T-helper 22 cell (primary cell): ENCODE measurements at places on chromosomes 5 and 9.

DNA sequence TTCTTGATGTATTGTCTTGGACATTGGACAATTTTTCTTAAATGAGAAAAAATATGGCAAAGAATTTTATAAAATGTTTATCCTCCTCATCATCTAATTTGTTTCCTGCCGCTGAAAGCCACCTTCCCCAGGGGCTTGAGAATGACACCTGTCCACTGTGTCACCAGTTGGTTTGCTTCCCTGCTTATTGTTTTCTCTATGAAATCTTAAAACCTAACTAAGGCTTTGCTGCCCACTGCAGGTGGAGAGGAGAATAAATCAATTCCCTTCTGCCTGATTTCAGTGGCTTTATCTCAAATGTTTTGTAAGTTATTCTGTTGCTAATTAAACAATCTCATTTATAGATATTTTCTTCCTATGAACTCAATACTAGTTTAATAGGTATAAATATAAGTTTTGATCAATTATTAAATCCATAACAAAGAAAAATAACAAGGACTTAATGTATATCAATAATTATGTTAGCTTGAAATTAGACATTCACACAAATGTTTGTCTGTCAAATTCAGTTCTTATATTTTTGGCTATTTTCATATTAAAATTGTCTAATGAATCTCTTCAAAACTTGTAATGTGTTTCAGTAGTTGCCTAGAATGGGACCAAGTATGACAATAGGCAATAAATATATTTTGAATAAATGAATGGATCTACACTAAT lies 822.5 kb downstream of the PTPRD start:
- no peak for DNase-seq

DNA sequence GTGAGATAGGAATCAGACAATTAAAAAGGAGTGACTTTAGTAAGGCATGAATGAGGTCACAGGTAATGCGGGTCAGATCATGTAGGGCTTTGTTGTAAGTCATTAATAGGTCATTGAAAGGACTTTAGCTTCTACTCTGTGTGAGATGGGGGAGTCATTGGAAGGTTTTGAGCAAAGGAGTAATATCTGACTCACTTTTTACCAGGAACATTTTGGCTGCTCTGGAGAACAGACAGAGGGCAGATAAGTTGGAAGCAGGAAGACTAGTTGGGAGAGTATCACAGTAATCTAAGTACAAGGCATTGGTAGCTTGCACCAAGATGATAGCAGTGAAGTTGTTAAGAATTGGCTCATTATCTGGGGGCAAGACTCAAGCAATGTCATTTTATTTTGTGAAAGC lies 37.4 kb downstream of the KIF2A start:
- DNase-seq, result no peak

GRCh38 chr5:181173027-181173419 lies 25.6 kb downstream of the OR2V2 start:
- no peak for DNase-seq

DNA sequence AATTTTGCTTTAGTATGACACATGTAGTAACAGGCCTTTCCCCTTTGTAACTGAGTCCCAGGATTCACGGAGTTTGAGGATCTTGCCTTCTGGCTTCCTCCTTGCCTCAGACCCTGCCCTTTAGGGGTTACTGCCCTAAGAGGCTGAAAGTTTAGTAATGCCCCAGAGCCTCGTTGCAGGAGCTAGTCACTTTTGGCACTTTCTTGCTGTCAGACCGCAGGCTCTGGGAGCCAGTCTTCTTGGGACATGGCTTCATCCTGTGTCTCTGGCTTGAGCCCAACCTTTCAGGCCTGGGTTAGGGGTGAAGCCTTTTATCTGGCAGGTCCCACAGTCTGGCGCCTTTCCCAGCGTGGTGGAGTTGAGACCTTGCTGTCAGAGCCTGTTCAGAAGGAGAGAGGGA lies 185.6 kb upstream of the DMRT1 start:
- DNase-seq, result no peak

GRCh38 chr5:160638161-160638742 lies 213.8 kb downstream of the ATP10B start:
- DNase-seq, result no peak
